ENCODE measurements at places on chromosomes 4 and X.

DNA sequence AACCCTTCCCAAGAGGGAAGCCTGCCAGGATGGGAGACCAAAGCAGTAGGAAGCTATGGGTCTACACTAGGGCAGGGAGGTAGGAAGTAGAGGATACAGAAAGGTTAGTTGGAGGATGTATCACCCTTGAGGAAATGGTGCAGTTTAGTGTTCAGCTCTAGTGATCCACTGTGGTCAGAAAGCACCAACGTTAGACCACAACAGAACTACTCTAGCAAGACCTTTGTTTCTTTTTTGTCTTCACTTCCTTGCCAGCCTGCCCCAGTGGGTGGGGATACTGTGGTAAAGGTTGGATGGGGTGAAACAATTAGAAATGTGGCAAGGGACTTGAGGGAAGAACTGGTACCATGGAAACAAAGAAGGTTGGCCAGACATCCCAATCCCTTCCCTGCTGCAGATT lies 83.3 kb downstream of the DDIT4L start:
- no peak for DNase-seq

GRCh38 chrX:21711129-21711847 lies 46.6 kb downstream of the SMPX start:
- DNase-seq, result no peak

- no peak for DNase-seq
These were observed 1.8 kb downstream of the IQSEC2 start for GRCh38 chrX:53279296-53280237.

DNA sequence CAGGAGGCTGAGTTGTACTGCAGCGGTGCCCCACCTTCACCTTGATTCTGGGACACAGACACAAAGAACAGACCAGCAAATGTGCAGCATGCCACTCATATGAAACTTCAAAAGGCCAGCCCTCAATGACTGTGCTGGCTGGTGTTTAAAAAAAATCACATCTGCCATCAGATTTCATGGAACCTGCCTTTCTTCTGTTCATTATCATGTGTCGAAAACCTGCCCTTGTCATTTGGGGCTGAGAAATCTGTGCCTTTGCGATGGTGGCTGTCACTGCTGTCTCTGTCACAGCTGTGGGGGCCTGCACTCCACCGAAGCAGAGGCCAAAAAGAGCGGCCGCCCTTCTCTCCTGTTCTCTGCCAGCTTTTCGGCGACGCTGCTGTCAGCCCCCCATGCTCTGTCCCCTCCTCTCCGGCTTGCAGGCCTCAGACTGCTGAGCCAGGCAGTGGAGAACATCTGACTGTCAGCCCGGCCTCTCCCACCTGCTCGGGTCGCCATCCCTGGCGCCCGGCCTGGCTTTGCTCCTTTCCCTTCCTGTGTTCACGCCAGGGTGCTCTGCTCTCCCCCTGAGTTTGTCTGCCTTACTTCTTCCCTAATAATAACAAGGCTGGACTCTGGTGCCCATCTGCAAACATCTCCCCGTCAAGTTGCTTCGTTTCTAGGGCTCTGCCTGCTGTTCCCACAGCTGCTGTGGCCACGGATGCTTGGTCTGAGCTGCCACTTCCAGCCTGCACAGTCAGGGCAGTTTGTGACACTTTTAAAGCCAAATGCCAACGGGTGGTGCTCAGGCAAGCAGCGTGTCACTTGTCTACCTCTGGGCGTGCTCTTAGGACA lies 355.2 kb downstream of the UNC5C start:
- DNase-seq, result no peak

DNA sequence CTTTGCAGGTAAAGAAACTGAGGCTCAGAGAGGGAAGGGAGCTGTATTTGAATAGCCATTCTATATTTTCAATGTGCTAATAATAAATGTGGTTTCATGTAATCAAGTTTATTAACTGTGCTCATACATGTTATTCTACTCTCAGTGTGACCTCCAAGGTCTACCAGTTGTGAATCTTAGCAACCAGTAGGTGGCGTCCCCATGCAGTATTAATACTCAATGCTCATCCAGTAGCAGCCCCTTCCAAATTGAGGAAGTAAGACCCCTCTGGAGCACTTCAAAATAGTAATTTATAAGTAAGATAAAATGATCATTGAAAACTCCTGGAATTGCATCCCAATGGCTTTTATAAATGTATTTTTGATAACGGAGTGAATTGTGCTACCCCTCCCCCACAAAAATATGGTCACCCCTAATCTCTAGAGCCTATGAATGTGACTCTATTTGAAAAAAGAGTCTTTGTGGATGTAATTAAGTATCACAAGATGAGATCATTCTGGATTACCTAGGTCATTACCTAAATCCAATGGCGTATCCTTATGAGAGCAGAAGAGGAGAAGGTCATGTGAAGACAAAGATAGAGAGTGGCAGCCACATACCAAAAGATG lies 20.4 kb upstream of the SEPSECS start:
- DNase-seq, result peak; percentile 28

DNA sequence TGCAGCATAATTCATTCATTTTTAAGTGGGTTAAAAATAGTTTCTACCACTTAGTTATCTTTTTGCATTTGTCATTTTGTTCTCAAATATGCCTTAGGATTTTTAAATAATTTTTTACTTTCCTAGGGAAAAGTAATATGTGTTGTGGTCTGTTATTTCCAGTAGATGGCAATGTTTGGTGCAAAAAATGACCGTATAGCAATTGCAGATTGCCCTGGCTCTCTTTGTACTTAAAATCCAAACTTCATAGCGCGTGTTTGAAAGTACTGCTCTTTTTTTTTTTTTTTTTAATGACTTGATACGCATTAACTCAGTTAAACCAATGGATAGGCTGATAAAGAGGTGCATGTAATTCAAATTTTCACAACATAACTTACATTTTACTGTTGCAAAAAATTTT lies 74.4 kb upstream of the RBMX start:
- DNase-seq, result peak; percentile 44

DNA sequence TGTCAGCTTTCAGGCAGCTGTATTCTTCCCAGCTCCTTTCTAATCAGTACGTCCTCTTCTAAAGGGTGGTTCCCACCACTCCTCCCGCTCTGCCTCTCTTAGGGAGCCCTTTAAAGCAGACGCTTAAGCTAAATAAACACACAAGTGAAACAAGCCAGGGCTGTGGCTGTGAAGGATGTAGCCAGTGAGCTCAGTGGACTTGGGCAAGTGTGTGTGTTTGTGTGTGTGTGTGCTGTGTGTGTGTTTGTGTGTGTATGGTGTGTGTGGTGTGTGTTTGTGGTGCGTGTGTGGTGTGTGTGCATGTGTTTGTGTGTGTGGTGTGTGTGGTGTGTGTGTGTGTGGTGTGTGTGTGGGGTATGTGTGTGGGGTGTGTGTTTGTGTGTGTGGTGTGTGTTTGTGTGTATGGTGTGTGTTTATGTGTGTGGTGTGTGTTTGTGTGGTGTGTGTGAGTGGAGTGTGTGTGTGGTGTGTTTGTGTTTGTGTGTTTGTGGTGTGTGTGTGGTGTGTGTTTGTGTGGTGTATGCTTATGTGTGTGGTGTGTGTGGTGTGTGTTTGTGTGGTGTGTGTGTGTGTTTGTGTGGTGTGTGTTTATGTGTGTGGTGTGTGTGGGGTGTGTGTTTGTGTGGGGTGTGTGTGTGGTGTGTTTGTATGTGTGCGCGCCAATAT lies 283.3 kb downstream of the PTTG2 start:
- no peak for DNase-seq

- DNase-seq, result no peak
These were observed 495.3 kb downstream of the UBE2NL start for GRCh38 chrX:144379156-144379555.

GRCh38 chrX:10254739-10255138 lies 98.0 kb downstream of the CLCN4 start:
- DNase-seq, result no peak

GRCh38 chr4:138666366-138666765 lies 349.2 kb upstream of the NOCT start:
- DNase-seq, result peak; percentile 34

GRCh38 chrX:38116706-38117105 lies 104.0 kb downstream of the SRPX start:
- no peak for DNase-seq

DNA sequence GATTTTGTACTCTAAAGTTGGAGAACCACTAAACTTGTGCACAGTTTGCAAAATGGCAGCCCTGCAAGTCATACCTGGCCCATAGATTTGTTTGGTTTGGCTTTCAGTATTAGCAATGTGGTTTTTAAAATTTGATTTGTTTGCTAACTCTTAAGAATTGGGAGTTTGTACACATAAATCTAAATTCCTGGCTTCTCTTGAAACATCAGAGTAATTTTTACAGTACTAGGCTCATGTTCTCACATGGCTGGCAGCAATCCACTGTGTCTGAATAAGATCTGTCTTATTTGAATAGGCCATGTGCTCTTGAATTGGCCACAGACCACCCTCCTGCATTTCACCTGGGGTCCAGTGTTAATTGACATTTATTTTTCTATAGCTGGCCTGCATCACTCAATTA lies 21.3 kb downstream of the DIAPH2 start:
- no peak for DNase-seq

GRCh38 chr4:161197912-161198311 lies 965.9 kb downstream of the FSTL5 start:
- DNase-seq, result no peak

GRCh38 chr4:60683357-60683756 lies 516.8 kb upstream of the ADGRL3 start:
- no peak for DNase-seq

GRCh38 chr4:159177265-159178150 lies 74.6 kb downstream of the RAPGEF2 start:
- DNase-seq, result no peak

DNA sequence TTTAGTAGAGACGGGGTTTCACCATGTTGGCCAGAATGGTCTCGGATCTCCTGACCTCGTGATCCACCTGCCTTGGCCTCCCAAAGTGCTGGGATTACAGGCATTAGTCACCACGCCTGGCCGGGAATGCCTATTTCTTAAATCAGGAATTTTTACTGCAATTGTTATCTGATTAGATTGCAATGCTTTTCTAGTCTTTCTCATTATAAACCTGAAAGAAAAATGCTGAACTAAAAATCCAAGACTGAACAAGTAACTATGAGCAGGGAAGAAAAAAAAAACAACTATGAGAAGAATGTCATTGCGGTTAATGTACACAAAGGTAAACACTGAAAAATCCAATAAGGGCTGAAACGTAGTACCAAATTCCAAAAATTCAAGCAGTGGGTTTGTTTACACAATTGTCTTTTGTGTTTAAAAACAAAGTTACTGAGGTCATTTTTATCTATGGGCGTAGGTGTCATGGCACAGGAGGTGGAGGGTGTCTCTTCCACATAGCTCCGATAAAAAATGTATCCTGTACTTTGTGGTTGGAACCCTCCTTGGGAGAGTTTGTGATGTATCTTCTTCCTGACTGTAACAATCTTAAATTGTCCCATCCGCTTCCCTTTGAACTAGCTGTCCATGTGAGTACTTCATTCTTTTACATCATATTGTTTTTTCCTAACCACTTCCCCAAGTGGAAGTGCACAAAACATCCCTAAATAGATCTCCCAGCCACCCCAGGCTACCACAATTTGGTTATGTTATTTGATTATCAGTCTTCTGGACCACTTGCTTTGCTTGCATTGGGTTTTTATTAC lies 11.1 kb upstream of the TMEM156 start:
- DNase-seq, result peak; percentile 49

DNA sequence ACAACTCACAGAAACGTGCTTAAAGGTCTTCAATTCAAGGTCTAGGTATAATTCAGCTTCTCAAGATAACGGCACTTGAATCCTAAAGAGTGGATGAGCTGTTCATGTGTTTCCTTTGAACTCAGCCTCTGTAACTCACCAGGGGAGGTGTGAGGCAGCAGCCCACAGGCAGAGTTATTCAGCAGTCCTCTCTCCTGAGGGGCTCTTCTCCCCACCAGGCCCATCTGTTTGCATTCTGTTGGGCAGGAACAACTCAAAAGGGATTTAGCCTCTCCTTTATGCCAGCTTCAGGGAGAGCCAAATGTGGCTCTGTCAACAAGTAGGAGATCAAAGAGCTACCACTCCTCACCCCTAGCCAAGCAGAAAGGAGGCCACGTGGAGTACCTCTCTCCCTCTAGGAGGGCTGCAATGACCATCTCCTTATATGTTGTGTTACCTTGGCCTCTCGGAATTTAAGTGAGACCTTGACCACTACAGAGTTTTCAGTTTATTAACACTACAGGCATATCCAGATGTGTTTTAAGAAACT lies 151.2 kb downstream of the SPATA18 start:
- no peak for DNase-seq

DNA sequence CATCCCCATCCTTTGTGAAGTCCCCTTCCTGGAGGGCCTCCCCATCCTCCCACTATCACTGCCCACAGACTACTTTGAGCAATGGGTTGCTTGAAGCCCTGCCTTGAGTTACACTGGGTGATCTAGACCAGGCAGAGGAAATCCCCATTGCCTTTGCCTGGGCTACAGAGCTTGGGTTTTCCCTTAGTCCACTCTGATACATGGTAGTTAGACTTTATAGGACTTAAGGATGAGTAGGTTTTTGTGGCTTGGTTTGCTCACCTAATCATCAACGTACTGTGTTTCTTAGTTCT lies 56.6 kb downstream of the TMEM131L start:
- no peak for DNase-seq

GRCh38 chr4:154126276-154126675 lies 337.4 kb upstream of the SFRP2 start:
- DNase-seq, result no peak

DNA sequence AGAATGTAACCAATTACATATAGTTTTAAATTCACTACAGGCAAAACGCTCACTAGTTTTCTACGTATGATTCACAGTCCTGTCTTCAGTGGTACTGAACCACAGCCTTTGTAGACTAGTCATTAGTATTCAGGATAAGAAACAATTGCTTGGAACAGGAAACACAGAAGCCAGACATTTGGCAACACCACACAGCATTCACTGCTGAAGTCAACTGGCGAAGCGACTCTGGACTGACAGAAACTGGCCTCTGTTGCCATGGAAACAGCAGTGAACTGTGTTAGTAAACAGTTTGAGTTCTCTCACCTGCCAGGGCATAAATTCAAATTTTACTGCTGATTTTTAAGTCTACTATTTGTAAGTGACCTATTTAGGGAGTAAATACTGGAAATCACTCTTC lies 57.6 kb downstream of the MAPK10 start:
- peak; percentile 99 for DNase-seq

DNA sequence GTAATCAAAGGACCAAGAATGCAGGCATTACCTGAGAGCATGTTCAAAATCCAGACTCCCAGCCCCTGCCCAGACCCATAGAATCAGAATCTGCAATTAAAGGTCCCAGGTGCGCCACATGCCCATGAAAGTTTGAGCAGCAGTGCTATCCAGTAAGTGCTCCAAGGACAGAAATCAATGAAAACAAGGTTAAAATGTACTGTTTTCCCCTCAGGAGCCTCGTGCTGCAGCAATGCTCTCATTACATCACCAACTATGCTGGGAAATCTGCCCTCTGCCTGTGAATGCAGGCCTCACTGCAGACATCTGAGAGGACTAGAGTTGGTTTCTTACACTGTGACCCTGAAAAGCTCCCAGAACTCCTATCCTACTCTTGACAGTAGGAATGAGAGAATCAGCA lies 21.1 kb downstream of the ANXA5 start:
- no peak for DNase-seq

DNA sequence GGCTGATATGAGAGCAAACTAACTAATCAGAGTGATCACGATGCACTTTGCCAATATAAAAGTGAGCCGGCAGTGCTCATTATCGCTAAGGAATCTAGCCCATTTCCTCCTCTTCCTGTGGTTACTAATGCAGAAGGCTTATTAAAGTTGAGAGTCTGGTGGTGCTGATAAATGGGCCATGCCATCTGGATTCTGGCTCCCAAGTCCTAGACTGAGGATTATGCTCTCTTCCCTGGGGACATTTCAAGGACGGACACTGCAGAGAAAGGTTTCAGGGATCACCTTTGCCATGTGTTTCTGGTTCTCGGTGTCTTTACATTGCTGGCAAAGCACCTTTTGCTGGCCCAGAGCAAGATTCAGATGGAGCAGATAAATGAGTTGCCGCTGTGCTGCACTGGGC lies 85.3 kb downstream of the RTL5 start:
- DNase-seq, result peak; percentile 44
